ENCODE measurements at places on chromosomes 7 and 10.

DNA sequence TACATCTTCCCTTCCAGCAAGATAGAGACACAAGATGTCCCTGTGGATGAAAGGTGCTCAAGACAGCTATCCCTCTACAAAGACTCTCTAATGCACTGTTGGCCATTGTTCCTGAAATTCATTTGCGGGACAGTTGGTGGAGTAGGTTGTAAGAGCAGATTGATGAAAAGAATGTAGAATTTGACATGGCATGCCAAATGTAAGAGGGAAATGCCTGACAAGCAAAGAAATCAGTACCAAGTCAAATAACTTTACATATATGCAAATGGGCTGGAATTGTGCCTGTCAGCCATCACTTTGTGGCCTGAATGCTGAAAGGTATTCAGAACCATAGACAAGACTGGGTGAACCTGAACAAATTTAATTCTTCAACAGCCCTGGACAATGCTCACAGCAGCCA lies 120.3 kb upstream of the FAM204A start:
- no peak for DNase-seq

DNA sequence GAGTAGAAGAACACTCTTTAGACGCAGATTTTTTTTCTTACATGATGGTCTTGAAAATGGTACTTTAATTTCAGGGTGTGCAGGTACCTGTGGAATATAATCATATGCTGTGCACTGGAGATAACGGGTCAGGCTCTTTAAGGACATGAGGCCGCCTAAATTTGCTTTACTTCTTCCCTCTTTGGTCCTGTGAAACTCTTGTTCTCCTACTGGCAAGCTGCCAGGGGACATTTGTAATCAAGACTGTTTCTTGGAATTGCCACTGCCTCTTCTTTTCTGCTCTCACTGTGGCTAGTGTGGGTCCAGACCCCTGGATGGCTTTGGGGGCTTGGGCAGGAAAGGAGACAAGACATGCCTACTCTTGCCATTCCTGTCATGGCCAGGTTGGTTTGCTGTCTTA lies 146.0 kb downstream of the SND1 start:
- peak; percentile 20 for DNase-seq

GRCh38 chr10:17056781-17057428 lies 72.7 kb downstream of the CUBN start:
- DNase-seq, result no peak

DNA sequence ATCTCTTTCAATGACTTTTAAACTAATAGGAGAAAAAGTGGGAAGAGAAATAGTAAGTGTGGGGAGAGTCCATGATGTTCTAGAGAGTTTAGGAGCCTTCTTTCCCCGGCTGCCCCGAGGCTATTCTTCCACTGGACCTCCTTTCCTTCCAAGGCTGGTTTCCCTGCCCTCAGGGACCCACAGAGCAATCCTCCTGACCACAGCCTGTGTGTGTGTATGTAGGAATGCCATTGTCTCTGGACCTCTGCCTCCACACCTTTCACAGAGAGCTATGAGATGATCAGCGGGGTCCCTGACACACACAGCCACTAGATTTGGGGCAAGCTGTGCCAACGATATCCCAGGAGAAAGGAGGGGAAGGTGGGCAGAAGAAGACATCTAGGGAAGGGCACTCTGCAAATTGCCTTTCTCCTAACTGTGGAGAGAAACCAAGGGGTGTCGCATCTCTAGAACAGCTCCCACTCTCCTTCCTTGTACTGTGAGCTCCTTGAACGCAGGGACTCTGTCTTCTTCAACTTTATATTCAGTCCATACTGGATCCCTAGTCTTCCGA lies 13.3 kb upstream of the CHCHD3 start:
- no peak for DNase-seq

DNA sequence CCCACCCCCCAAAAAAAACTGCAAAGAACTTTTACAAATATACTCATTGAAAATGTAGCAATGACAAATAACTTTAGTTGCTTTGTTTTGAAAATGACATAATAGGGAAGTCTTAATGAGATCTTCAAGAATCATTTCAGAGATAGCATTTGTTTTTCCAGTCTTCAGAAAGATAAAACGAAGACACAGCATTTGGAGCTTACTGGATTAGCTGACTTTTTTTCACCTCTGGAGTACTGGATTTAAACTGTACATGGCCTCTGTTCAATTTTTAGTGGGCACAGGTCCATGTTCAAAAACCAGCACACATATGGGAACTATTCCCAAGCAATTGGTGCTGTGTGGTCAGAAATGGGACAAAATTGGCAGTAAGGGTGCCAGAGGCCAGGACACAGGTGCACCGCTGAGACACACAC lies 3.9 kb downstream of the RAB11FIP2 start:
- no peak for DNase-seq

DNA sequence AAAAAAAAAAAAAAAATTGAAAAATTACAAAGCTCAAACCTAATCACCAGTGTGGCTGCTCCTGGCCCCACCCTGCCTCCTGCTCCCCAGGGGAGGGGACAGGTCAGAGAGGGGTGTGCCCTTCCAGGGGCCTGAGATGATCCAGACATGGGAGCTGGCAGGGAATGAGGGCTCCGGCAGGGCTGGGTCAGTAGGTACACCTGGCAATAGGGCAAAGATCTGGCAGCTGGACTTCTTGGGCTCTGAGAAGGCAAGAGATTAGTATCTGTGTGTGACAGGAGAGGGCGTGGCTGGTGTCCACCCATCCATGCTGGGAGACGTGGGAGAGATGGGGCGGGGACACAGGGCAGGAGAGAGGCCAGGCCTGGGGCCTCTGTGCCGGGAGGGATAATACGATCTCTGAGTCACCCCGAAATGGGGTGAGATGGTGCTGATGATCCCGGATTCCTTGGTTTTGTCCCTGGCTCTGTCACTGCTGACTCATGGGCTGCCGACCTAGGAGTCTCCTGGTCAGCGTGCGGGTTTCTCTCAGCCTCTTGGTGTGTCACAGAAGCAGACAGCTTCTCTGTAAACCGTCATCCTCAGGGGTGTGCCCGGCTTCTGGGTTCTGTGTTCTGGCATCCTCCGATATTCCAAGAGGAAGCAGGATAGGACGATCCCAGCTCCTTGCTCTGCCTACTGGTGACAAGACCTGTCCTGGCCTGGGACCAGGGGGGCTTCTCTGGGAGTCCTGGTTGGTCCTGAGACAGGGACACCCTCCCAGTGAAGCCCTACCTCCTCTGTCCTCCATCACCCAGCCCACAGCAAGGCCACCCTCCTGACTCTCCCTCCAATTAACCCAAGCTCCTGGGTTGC lies 8.2 kb upstream of the CLDN4 start:
- DNase-seq, result peak; percentile 30

- DNase-seq, result no peak
Measured at GRCh38 chr10:32347363-32348022, 535 bp upstream of the EPC1 start.

DNA sequence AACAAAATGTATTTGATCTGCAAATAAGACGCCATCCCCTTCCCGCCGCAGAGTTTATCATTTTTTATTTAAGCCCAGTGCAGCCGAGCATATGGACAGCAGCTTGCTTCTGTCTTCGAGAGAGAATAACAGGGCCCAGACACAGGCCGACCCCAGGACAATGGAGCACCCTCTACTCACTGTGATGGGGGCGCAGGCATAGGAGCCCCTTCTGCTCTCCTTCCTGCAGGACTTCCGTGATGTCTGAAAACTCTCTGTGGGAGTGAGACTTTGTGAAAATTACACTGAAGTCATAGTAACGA lies 134.8 kb downstream of the OAT start:
- DNase-seq, result no peak

DNA sequence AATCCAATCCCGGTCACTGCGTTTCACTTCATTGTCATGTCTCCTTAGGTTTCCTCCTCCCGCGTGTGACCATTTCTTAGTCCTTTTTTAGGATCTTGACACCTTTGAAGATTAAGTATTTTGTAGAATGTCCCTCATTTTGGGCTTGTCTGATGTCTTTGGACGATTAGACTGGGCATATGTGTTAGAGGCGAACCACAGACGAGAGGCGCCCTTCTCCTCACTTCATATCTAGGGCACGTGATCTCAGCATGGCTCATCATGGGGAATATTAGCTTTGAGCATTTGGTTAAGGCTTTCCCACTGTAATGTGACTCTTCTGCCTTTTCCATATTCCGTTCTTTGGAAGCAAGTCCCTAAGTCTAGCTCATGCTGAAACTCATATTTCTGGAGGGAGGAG lies 59.0 kb downstream of the KCNH2 start:
- DNase-seq, result no peak

DNA sequence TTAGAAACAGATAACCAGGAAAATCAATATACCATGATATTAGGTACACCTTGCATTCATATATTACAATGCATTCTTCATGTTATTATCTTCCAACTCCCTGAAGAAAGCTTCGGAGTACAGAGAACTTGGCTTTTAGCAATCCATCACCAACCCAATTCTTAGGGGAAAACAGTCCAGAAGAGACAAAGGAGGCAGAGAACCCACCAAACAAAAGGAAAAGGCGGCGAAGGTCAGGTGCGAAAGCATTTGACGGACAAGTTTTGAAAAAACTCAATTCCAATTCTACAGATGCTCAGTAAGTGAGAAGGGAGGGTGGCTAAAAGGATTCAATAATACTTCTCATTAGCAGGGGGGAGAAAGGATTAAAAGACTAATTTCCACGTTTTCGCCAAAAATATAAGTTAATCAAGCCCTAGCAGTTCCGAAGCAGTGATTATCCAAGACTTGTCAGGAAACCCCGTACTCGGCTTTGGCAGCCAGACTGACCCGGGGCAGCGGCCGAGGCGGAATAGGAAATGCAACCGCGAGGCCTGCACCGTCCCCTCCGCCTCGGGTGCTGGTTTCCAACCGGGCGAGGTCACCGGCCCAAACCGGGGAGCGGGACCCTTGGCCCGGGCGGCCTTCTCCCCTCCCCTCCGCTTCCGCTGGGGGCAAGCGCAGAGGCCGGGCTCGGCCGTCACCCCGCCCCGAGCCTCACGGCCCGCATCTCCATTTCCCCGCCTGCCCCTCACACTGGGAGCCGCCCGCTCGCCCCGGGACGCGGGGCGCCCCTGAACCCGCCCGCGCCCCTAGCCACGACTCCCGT lies 747 bp downstream of the GDI2 start:
- peak; percentile 20 for DNase-seq

DNA sequence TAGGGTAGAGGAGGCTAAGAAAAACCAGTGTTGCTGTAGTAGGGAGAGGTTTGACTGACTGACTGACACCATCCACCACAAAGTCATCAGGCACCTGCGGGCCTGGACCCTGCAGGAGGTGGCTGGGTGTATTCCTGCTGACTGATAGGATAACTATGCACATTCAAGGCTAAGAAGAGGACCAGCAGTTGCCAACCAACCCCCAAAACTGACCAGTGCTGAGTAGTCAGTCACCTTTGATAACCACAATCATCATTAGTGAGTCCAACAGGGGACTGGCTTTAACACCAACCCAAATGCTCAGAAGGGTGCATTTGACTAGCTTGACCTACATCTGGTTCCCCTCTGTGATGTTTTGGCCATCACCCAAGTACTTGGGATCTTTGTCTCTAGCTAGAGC lies 30.5 kb downstream of the PLXNA4 start:
- DNase-seq, result no peak

- no peak for DNase-seq
Measured at GRCh38 chr10:4532467-4532866, 293.5 kb upstream of the AKR1E2 start.

- DNase-seq, result no peak
Measured at GRCh38 chr10:71268247-71268691, 50.8 kb upstream of the SLC29A3 start.

DNA sequence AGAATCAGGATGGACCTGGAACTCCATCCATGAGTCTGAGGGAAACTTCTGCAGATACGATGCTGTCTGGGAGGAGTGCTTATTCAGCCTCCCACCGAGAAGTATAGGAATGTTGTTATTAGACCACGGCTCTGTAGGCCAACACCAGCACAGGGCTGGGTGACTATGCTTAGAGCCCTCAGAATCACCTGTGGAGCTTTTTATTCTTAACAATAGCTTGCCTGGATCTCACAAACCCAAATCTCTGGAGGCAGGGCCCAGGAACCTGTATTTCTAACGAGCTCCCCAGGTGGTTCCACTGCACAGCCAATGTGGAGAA lies 55.6 kb upstream of the ARID5B start:
- DNase-seq, result no peak

- DNase-seq, result no peak
Measured at GRCh38 chr10:16585103-16585502, 63.4 kb upstream of the C1QL3 start.

DNA sequence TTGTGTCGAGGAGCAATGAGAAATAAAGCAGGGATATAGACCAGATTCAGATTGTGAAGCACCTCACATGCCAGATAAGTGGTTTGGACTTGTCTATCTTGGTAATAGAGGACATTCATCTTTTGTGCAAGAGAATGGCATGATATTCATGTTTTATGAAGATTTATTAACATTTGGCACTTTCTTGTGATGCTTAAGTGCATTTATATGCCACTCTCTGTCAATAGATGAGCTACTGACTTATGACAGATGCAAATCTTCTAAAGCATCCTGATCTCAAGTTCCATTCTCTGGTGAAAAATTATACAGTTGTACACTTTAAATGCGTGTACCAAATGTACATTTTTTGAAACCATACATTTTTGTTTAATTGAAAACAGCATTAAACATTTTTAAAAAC lies 415.3 kb downstream of the SORCS3 start:
- DNase-seq, result no peak

Measured in NCI-H2171 treated with DMSO at 0.1 percent for 48 hours (cell line).